Smooth muscle cell of the coronary artery (primary cell): ENCODE measurements at places on chromosomes 2 and 18. TPM values are rescaled to one million over a fixed set of nuclear protein-coding genes. Genes with fewer than 3 reads are reported as not detected.

The MAPK4 gene
- not detected in 2 replicates for total RNA-seq

The SPATA3 gene
- not detected in 2 replicates for total RNA-seq

The PEX13 gene
- total RNA-seq, result 10.4 and 26.2 TPM in 2 replicates

The ARHGAP15 gene
- not detected in 2 replicates for total RNA-seq

The CACNB4 gene
- total RNA-seq, result 0.15 and 10.5 TPM in 2 replicates

The SERPINB13 gene
- total RNA-seq, result not detected in 2 replicates

The RASGRP3 gene
- total RNA-seq, result 2.9 and 4.1 TPM in 2 replicates

The GALNT3 gene
- 0.08 TPM in 1 of 2 replicates, not detected in the other for total RNA-seq

The EFHD1 gene
- total RNA-seq, result 0.23 and 0.30 TPM in 2 replicates

The ACP1 gene
- total RNA-seq, result 63.3 and 109 TPM in 2 replicates

The SERPINB5 gene
- total RNA-seq, result not detected in 2 replicates

The PTH2R gene
- 0.08 TPM in 1 of 2 replicates, not detected in the other for total RNA-seq

The IER3IP1 gene
- 20.6 and 55.1 TPM in 2 replicates for total RNA-seq

The MSTN gene
- not detected in 2 replicates for total RNA-seq

The RAB27B gene
- 1.3 and 15.4 TPM in 2 replicates for total RNA-seq

The DUSP2 gene
- 0.12 and 0.38 TPM in 2 replicates for total RNA-seq

The KATNAL2 gene
- 0.75 and 4.6 TPM in 2 replicates for total RNA-seq

The SEPTIN10 gene
- 80.5 and 114 TPM in 2 replicates for total RNA-seq

The POTEF gene
- total RNA-seq, result not detected in 2 replicates

The UGT1A6 gene
- 0.08 TPM in 1 of 2 replicates, not detected in the other for total RNA-seq

The GALNT13 gene
- 0.45 TPM in 1 of 2 replicates, not detected in the other for total RNA-seq

The FIGLA gene
- total RNA-seq, result not detected in 2 replicates

The CMPK2 gene
- total RNA-seq, result 0.15 and 0.35 TPM in 2 replicates

The RFX8 gene
- 0.30 and 2.8 TPM in 2 replicates for total RNA-seq

The DSC1 gene
- not detected in 2 replicates for total RNA-seq

The SLC23A3 gene
- 0.60 and 2.5 TPM in 2 replicates for total RNA-seq

The SLC9A2 gene
- not detected in 2 replicates for total RNA-seq

The RFTN2 gene
- 5.0 and 9.0 TPM in 2 replicates for total RNA-seq

The PLCD4 gene
- 2.9 and 4.0 TPM in 2 replicates for total RNA-seq

The NDUFAF7 gene
- total RNA-seq, result 11.2 and 12.3 TPM in 2 replicates

The OTOS gene
- 0.23 TPM in 1 of 2 replicates, not detected in the other for total RNA-seq

The SH3BP4 gene
- 11.2 and 53.3 TPM in 2 replicates for total RNA-seq

The TTC32 gene
- 3.0 and 3.3 TPM in 2 replicates for total RNA-seq

The LINC00305 gene
- total RNA-seq, result not detected in 2 replicates

The CAB39 gene
- total RNA-seq, result 26.2 and 40.3 TPM in 2 replicates

The PSMA8 gene
- not detected in 2 replicates for total RNA-seq
